ENCODE measurements at places on chromosomes 13 and 19. TPM values are rescaled to one million over a fixed set of nuclear protein-coding genes. Genes with fewer than 3 reads are reported as not detected.

DNA sequence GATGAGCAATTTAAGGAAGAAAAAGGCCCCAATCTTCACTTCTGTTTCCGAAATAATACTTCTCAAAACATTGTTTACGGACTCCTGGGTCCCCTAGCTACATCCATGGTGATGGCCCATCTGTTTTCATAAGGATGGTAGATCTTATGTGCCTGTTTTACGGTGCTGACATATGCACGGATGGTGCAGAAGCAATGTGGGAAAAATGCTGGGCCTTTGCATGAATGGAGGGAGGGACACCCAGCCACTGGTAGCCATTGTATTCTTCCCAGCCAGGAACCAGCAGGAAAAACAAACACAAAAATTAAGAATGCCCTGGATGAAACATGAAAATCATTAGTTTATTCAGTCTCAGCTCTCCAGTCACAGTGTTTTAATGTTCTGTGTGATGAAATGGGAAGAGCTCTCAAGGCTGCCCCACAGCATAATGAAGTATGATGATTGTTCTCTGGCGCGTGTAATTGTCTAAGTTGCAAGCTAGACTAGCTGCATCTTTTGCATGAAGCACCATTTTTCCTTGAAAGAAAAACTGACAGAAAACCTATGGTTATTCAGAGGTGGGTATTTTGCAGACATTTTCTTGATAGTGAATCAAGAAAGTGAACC lies 1201.1 kb upstream of the SLC10A2 start:
- no peaks in the 10 kb centered on the region for H3K27me3 ChIP-seq
- H3K4me3 ChIP-seq: no peak overlapping the region
- H3K36me3 ChIP-seq: no peaks in the 10 kb centered on the region
- no peaks in the 10 kb centered on the region for H3K4me1 ChIP-seq

- H3K27ac ChIP-seq: peak overlapping the region; percentile 91
- H3K27me3 ChIP-seq: no peaks in the 10 kb centered on the region
- H3K36me3 ChIP-seq: peaks cover 9% of the 10 kb centered on the region
- peak; percentile 66 for DNase-seq
- H3K4me1 ChIP-seq: peaks cover 43% of the 10 kb centered on the region
These were observed 413 bp downstream of the N4BP2L2 start for GRCh38 chr13:32538143-32538620.

DNA sequence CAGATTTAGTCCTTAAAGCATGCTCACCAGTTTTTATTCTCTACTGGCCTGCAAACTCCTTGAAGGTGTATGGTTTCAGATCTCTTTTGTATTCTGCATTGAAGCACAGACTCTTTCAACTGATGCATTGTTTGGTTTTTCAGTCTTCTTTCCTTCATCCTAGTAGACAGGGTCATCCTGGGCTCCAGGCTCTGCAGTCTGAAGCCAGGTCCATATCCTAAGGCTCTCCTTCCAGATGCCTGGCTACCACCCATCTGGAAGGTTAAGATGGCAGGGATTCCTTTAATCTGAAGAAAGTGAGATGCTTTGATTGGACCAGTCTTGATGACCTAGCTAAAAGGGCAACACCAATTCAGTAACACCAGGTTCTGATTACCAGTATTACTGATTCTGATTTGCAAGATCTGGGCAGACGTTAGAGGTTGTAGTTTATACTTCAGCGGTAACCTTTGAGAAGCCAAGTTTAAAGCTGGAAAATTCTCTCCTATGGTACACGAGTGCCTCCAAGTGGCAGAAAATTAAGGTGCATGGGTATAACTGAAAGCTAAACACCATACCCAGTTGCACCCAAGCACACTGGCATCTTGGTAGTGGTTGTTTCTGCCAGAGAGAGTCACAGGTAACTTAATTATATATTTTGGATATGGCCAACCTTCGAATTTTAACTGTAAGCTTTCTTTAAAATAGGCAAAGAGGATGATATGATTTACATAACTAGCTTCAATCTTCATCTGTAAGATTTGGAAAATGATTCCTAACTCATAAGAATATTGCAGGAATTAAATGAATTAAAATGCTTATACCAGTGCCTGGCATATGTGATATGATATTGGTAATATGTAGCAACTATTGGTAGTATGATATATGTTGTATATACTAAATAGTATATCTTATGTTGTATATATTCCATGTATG lies 1651.9 kb upstream of the MIR17HG start:
- H3K4me3 ChIP-seq: no peak overlapping the region
- no peaks in the 10 kb centered on the region for H3K36me3 ChIP-seq
- no peak for DNase-seq
- H3K27ac ChIP-seq: no peak overlapping the region

Gene CPAMD8
- total RNA-seq: 9.7 TPM

DNA sequence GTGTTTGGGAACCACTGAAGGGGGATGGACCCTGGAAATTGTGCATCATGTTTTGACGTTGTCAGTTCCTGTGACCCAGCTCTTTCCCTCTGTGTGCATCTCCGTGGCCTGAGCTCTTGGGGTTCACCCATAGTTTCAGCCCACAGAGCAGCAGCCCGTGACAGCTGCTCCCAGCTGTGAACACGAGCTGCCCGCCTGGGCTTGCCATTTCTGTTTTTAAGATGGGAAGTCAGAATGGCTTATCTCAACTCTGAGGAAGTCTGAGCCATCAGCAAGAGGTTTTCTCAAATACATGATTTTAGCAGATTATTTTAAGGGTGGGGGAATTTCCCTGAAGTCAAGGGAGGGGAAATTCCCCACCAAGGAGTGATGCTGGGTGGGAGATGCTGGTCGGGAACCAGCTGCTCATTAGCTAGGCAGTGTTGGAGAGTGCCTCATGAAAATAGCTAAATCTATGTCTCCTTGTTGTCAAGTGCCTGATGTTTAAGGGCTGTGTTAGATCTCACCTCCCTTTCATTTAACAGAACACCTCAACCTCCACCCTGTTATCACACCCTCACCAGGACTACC lies 34.8 kb upstream of the C1QTNF9 start:
- peaks cover 40% of the 10 kb centered on the region for H3K4me1 ChIP-seq
- H3K27ac ChIP-seq: no peak overlapping the region
- no peaks in the 10 kb centered on the region for H3K36me3 ChIP-seq
- no peak overlapping the region for H3K4me3 ChIP-seq
- no peaks in the 10 kb centered on the region for H3K27me3 ChIP-seq

GRCh38 chr13:36673838-36674326 lies at the start of gene SERTM1:
Gene SERTM1, plus strand, starts transcription at chr13:36674020. Its CDS starts 21,059 bp downstream, at chr13:36695079.
- peak within 1 kb of the TSS; percentile 40 for H3K4me3 ChIP-seq
- H3K27me3 ChIP-seq: peaks cover 37% of the 10 kb centered on the region

GRCh38 chr19:16659464-16659831 lies 496 bp downstream of the SMIM7 start:
- peak overlapping the region; percentile 91 for H3K27ac ChIP-seq
- H3K4me3 ChIP-seq: peak overlapping the region; percentile 88
- H3K36me3 ChIP-seq: peaks cover 38% of the 10 kb centered on the region
- H3K27me3 ChIP-seq: no peaks in the 10 kb centered on the region

GRCh38 chr13:70895599-70895998 lies 787.3 kb upstream of the KLHL1 start:
- no peaks in the 10 kb centered on the region for H3K4me1 ChIP-seq
- no peak overlapping the region for H3K4me3 ChIP-seq
- DNase-seq: no peak
- no peaks in the 10 kb centered on the region for H3K36me3 ChIP-seq

DNA sequence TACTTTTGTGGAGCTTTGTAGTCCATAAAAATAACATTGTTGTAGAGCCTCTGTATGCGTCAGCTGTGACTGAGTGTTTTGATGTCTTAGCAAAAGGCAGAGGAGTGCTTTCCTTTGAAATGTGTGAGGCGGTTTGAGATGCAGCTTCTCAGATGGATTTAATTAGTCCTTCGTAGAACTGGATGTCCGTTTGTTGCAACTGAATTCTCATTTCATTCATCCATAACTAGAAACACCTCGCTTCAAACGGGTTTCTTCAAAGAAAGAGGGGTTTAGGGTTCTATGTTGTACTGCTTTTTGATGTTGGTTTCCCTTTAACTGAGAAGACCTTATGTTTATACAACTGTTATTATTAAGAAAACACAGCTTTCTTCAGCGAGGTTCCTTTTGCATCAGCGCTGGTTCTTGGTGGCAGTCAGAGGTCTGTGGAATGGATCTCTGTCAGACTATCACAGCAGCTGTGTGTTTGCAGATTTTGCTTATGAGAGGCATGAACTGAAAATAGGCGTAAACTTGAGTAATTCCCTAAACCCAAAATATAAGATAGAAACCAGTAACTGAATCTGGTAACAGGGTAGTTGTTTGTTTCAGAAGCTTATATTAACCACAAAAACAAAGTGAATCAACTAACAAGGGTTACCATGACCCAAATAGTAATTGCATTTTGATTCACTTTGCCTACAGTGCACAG lies 194.4 kb downstream of the GGACT start:
- peaks cover 13% of the 10 kb centered on the region for H3K4me1 ChIP-seq
- peak overlapping the region; percentile 81 for H3K27ac ChIP-seq
- no peaks in the 10 kb centered on the region for H3K36me3 ChIP-seq
- DNase-seq: no peak

DNA sequence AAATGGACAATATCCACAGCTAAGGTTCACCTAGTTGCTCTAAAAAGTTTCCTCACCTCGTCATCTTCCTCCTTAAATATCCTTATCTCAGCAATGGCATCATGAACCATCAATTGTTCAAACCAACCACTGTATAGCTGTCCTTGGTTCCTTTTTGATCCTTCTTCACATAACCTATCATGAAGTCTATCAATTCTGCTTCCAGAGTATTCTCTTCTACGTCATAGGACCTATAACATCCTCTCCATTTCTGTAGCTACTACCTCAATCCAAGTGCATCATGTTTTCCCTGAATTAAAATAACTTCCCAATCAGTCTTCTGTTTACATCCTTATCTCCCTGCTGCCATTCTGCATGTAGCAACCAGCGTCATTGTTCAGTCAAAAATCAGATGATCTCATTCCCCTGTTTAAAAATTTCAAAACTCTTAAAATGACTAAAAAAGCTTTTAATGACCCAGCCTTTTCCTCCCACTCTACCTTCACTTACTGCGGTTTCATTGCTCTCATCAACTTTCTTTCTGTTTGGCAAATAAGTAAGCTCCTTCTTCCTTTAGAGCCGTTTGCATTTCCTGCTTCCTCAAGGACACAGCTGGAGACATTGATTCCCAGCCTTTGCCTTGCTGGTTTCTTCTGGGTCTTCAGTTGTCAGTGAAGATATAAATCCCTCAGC lies 223.9 kb upstream of the MIR17HG start:
- no peak for DNase-seq
- H3K36me3 ChIP-seq: no peaks in the 10 kb centered on the region
- no peaks in the 10 kb centered on the region for H3K4me1 ChIP-seq
- no peak overlapping the region for H3K4me3 ChIP-seq
- no peak overlapping the region for H3K27ac ChIP-seq

GRCh38 chr13:70249332-70250064 lies 141.2 kb upstream of the KLHL1 start:
- H3K4me1 ChIP-seq: no peaks in the 10 kb centered on the region
- no peak for DNase-seq
- no peaks in the 10 kb centered on the region for H3K27me3 ChIP-seq
- H3K36me3 ChIP-seq: no peaks in the 10 kb centered on the region

Gene C19orf81
- total RNA-seq: 19.8 TPM

Gene CEACAM20
- total RNA-seq: 0.40 TPM

GRCh38 chr19:33804021-33804799 lies 7.5 kb downstream of the KCTD15 start:
- no peak for DNase-seq
- H3K4me3 ChIP-seq: no peak overlapping the region
- no peaks in the 10 kb centered on the region for H3K27me3 ChIP-seq

- DNase-seq: no peak
- no peaks in the 10 kb centered on the region for H3K4me1 ChIP-seq
- peaks cover under 1% of the 10 kb centered on the region for H3K27me3 ChIP-seq
- no peaks in the 10 kb centered on the region for H3K36me3 ChIP-seq
These were observed 265.4 kb downstream of the LMO7 start for GRCh38 chr13:75901501-75901900.

Gene NLRP11
- total RNA-seq: not detected

DNA sequence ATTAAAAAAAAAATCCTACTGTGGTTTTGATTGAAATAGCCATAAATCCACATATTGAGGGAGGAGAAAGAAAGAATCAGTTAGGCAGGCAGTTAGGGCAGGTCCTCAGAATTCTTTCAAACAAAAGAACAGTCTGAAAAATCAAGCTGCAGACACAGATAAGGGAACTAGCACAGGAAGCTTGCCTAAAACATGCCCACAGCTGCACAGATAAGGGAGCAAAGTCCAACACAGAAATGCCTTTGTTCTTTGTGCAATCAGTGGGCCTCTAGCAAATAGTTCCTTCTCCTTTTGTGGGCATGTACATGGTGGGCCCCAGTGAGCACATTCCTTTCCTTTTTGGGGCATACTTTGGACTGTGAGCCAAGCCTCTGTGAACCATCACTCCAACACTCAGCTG lies 42.7 kb downstream of the UTP14C start:
- no peak for DNase-seq
- H3K4me3 ChIP-seq: no peak overlapping the region
- no peaks in the 10 kb centered on the region for H3K27me3 ChIP-seq

DNA sequence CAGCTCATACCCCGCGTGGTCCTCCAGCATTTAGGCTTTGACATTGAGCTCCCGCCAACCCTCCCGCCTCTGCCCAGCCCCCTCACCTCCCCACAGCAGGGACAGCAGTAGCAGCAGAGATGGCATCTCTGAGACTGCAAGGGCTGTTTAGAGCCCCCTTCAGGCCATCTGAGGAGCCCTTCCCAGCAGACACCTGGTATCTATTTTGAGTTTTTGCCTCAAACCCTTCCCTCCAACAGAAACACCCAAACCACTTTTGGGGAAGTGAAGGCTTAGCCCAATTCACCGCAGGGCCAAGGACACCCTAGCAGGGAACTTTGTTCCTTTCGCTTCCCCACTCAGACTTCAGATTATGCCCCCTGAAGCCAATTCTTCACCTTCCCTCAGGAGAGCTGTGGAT lies 6.3 kb upstream of the ZNF175 start:
- no peaks in the 10 kb centered on the region for H3K36me3 ChIP-seq
- H3K27ac ChIP-seq: no peak overlapping the region
- no peak overlapping the region for H3K4me3 ChIP-seq
- H3K4me1 ChIP-seq: no peaks in the 10 kb centered on the region

Gene CYP2A6
- total RNA-seq: not detected

Gene PTGIR
- total RNA-seq: 0.57 TPM

Gene OR10H1
- total RNA-seq: not detected

DNA sequence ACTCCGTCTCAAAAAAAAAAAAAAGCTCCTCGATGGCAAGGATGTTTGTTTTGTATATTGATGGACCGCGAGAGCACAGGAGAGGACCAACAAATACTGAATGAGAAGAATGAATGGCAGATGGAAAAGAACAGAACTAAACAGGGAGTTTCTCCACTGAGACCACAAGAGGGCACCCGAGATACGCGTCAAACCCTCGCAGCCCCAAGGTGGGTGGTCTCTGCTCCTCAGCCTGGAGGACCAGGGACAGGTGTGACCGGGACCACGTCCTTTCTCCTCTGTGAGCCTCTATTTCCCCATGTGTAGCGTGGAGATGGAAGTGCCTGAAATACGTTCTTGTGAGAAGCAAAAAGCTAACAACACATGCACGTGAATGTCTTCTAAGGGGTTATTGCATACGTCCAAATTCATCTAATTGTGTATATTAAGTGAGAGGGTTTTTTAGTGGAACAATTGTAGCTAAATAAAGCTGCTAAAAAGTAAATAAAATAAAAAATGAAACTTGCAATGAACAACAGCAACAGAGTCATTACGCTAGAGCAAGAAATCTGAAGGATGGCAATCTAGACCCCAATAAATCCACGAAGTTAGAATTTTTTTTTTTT lies 8.3 kb upstream of the CDC42EP5 start:
- H3K4me1 ChIP-seq: peaks cover 4% of the 10 kb centered on the region
- no peak for DNase-seq
- no peaks in the 10 kb centered on the region for H3K36me3 ChIP-seq
- H3K27ac ChIP-seq: no peak overlapping the region
- H3K27me3 ChIP-seq: peaks cover 19% of the 10 kb centered on the region
